ENCODE measurements at places on chromosomes 2 and 18.
A peak's percentile ranks its signal among the peaks of the same experiment; 100 is the strongest.

- peak; percentile 24 for DNase-seq
Observed at GRCh38 chr2:95350368-95350767, 52.1 kb upstream of the FAHD2A start.

DNA sequence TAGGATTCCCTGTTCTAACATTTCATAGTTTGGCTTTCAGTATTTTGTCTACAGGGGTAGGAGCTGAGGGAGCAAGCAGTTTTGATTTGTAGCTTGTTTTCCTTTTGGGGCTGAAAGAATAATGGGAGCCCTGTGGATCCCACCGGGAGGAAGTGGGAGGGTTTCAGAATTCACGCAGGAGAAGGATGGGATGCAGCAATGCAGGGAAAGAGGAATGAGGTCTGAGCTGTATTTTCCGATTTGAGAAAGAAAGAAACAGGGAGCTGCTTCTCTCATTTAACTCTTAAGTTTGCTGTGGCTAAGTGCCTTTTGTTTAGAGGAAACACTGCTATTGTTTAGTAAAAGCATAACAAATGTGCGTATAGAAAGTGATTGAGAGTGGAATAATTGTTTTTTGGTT, 141.0 kb downstream of the ADCYAP1 start:
- no peak for DNase-seq

GRCh38 chr2:41894563-41895333, 153.1 kb upstream of the PKDCC start:
- DNase-seq, result no peak

DNA sequence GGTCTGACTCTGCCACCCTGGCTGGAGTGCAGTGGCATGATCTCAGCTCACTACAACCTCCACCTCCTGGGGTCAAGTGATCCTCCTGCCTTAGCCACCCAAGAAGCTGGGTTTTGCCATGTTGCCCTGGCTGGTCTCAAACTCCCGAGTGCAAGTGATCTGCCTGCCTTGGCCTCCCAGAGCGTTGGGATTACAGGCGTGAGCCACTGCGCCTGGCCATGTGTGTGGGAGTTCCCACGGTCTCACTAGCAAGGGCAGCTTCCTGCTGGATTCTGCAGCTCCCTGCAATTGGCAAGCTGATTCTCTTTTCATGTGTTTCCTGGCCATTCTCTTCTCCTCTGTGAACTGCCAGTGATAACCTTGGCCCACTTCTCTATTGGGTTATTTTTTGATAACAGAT, 84.0 kb downstream of the USP40 start:
- DNase-seq, result no peak

GRCh38 chr2:222261504-222261903, 37.3 kb downstream of the PAX3 start:
- no peak for DNase-seq

DNA sequence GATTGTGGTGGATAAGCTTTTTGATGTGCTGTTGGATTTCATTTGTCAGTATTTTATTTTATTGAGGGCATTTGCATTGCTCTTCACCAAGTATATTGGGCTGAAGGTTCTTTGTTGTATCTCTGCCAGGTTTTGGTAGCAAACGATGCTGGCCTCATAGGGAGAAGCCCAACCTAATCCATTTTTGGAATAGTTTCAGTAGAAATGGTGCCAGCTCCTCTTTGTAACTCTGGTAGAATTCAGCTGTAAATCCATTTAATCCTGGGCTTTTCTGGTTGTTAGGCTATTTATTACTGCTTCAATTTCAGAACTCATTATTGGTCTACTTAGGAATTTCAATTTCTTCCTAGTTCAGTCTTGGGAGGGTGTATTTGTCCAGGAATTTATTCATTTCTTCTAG, 309.8 kb upstream of the SETBP1 start:
- no peak for DNase-seq

- DNase-seq, result peak; percentile 61
Observed at GRCh38 chr2:84855731-84856130, 25.2 kb downstream of the TRABD2A start.

GRCh38 chr2:119073213-119073612, 85.3 kb downstream of the C1QL2 start:
- DNase-seq, result no peak

DNA sequence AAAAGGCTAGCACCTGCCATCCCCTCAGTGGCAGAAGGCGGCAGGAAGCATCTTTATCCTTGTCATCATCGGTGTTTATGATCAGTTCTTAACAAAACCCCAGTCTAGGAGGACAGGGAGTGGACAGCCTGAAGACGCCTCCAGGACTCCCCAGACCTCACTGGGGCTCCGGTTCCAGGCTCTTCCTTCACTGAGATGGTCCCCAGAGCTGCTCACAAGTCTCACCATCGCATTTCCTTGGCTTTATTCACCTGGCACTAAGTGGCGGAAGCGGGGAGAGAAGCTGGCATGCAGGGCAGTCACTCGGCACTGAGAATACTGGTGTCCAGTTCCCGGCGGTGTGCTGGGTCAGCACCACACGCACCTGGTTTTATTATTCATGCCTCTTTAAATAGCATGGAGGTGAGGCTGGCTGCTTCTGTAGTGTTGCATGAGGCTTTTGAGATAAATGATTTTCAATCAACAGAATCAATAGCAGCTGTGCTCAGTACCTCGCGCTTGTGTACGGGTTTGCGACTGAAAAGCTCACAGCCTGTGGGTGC, 68.7 kb downstream of the CABLES1 start:
- no peak for DNase-seq

- DNase-seq, result no peak
Observed at GRCh38 chr2:31728406-31729064, 147.8 kb upstream of the SRD5A2 start.

GRCh38 chr18:44909191-44909719, 228.6 kb downstream of the SETBP1 start:
- no peak for DNase-seq

GRCh38 chr18:6553234-6553900, 138.7 kb upstream of the L3MBTL4 start:
- no peak for DNase-seq

GRCh38 chr2:99478632-99479031, 11.2 kb downstream of the REV1 start:
- no peak for DNase-seq

GRCh38 chr2:62119311-62119974, 76.5 kb upstream of the B3GNT2 start:
- DNase-seq, result no peak

DNA sequence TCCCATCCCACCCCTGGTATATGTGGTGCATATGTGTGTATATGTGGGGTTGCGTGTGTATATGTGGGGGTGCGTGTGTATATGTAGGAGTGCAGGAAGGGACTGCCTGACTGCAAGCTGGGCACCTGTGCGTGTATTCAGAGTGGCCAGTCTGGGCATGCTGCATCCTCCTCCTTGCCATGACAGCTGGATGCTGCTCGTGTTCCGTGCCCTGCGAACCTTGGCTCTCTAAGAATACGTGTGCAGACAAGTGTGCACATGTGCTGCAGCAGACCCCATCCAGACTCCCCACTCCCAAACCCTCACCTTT, 222.1 kb downstream of the CELF4 start:
- no peak for DNase-seq

DNA sequence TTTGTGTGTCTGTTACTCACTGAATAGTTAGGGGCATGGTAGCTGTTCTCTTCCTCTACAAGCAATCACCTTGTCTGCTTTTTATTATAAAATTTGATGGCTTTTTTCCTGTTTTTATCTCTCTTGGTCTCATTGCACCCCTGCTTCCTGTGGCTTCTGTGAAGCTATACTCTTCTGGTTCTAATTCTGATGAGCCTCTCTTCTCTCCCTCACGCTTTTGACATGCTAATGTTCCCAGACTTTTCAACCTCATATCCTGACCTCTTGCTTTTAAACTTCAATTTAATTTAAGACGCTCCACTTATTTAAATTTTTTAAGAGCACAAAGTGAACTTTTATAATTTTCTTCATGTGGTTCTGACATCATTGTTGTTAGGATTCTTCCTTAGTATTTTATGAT, 361.4 kb downstream of the DLGAP1 start:
- DNase-seq, result no peak

- DNase-seq, result no peak
Observed at GRCh38 chr18:11874676-11875075, 23.5 kb downstream of the CHMP1B start.

DNA sequence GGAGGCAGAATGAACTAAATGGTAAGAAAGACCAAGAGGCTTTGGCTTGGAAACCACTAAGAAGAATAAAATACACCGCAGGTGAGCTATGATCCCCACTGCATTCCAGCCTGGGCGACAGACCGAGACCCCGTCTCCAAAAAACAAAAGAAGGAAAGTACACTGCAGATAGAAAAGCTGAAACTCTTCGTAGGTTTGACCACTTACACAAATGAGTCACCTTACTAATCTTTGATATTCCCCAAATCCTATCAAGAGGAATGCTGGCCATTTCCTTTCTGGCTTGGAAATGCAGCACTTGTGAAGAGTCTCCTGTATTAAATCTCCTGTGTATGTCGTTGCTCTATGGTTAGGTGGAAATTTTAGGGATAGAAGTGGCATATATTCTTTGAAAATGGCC, 108.8 kb downstream of the MTCL1 start:
- DNase-seq, result no peak

GRCh38 chr2:128682729-128683284, 364.1 kb upstream of the HS6ST1 start:
- DNase-seq, result no peak

- no peak for DNase-seq
Observed at GRCh38 chr2:236073246-236073645, 94.9 kb downstream of the GBX2 start.

- no peak for DNase-seq
Observed at GRCh38 chr2:22536133-22536532, 848.8 kb upstream of the KLHL29 start.

DNA sequence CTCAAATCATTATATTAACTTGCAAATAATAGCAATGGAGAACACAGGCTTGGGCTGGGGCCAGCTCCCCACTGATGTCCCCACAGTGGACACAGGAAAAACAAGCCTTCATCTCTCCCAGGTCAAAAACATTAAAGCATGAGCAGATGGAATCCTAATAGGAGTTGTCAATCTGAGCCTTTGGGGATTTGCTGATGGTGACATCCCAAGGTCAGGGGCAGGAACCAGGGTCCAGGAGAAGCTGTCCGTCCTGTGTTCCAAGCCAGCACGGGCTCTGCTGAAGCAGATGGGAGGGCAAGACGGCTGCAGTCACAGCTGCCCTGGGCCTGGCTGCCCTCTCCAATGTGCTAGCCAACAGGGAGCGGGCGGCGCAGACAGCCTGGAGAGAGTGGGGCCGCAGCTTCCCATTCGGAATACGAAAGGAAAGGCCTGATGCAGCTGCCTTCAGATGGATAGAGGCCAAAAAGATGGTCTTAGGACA, 135.5 kb downstream of the NDUFA10 start:
- peak; percentile 35 for DNase-seq

DNA sequence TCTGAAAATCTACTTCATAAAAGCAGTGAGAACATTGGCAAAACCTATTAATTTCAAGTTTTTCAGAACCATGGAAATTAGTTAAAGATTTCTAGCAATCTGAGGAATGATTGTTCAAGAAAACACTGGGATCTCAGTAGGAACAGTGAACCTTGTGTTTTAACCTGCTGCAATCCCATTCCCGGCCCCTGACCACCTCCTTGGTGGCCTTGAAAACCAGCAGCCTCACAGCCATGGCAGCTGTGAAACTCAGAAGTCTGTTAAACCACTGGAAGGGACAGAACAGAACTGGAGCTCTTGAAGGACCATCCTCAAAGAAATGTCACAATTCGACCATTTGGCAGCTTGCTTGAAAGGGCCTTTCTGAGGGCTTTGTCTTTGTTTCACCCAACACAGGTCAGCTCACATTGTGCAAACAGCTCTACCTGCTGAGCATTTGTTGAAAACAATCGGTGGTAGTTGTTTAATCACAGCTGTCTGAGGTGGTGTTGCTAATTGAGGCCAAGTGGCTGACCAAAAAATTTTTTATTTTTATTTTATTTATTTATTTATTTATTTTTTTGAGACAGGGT, 25.8 kb downstream of the NEDD4L start:
- no peak for DNase-seq

DNA sequence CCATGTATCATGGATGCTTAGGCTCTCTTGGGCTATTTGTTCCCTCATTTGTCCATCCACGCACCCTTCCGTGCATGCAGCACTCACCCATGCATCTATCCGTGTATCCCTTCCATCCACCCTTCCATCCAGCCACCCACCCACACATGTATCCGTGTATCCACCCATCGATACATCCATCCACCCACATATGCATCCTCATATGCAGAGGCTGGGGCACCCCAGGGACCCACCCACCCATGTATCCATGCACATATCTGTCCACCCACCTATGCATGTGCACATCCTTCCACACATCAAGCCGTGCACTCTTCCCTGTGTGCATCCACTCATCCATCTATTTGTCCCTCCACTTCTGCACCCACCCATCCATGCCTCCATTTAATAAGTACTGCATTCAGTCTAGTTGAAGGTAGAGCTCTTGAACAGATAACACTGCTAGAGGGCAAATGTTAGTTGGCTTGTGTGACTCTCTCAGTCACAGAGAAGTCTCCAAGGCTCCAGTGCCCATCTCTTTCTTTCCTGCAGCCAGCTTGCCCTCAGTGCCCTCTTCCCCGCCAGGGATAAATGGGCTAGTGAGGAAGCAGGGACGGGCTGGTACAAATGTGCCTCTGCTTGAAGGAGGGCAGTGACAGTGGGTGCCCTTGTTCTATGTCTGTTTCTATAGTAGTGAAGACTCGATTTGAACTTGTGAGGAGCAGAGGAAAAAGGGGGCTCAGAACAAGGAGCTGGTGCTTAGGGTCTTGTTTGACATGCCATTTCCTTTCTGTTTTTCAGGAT, 61.5 kb downstream of the EMILIN2 start:
- DNase-seq, result peak; percentile 36

DNA sequence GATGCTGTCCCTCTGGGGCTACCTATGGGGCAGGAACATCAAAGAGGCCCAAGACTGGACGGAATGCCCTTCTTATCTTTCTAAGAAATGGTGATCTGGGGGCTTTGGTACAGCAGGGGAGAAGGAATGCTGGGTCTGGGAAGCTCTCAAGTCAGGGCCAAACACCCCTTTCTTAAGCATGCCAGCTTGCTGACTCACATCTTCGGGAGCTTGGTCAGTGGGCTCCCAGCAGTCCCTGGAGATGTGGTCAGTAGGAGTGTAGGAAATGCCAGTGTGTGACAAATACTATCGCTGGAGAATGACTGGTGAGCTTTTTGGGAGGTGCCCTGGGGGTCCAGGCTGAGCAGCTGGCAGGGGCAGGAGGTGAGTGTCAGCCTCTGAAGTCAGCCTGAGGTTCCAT, 105.0 kb upstream of the CDC42EP3 start:
- no peak for DNase-seq

DNA sequence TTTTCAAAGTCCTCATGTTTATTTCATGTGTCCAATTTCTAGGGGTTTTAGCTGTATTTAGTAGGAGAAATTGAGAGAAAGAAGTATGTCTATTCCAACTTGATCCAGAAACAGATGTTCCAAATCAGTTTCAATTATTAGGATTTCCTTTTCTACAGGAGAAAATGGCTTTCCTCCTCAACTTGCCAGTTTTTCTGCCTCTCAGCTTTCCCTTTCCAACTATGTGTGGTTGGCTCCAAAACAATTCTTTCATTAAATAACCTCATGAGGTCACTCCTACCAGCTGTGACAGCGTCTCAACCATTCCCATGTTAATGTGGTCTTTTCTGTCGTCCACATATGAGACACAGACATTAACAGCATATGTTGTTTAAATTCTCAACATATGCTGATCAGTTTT, 13.1 kb downstream of the XIRP2 start:
- no peak for DNase-seq
